Hepatocyte (in vitro differentiated cells): ENCODE measurements at places on chromosomes 5 and 9. TPM values are rescaled to one million over a fixed set of nuclear protein-coding genes. Genes with fewer than 3 reads are reported as not detected.
A peak's percentile ranks its signal among the peaks of the same experiment; 100 is the strongest.

- no peaks in the 10 kb centered on the region for H3K27me3 ChIP-seq
- H3K4me3 ChIP-seq = no peak overlapping the region
- H3K36me3 ChIP-seq = no peaks in the 10 kb centered on the region
- no peaks in the 10 kb centered on the region for H3K4me1 ChIP-seq
Observed at GRCh38 chr9:35277171-35277520, 115.3 kb downstream of the UNC13B start.

Gene TAF11L8
- not detected in 2 replicates for total RNA-seq

DNA sequence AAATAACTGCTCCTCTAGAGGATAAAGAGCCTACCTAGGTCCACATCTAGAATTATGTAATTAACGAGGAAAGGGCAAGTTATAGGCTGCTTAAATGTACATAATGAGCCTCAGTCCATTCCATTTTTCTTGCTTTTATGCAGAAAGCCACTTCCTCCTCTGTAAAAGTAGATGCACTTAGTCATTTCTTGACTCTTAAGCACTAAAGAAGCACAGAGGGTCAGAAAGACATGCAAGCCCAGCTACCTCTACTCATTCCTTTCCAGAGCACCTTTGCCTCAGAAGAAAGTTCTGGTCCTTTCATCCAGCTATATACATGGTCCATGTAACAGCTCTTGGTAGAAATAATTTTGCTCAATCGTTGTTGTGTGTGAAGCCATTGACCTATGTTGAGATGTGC, 308.0 kb upstream of the NREP start:
- H3K4me3 ChIP-seq = no peak overlapping the region
- no peak overlapping the region for H3K27ac ChIP-seq
- no peaks in the 10 kb centered on the region for H3K36me3 ChIP-seq
- H3K4me1 ChIP-seq = no peaks in the 10 kb centered on the region
- no peak for DNase-seq

GRCh38 chr5:90940227-90940995, 381.8 kb downstream of the ADGRV1 start:
- peak; percentile 80 for DNase-seq
- no peaks in the 10 kb centered on the region for H3K36me3 ChIP-seq
- H3K4me3 ChIP-seq = no peak overlapping the region
- H3K27me3 ChIP-seq = no peaks in the 10 kb centered on the region
- H3K4me1 ChIP-seq = peaks cover 19% of the 10 kb centered on the region
- peak overlapping the region; percentile 77 for H3K27ac ChIP-seq

Gene PAXX
- 35.1 and 39.5 TPM in 2 replicates for total RNA-seq

Gene ZNF618
- 8.4 and 10.2 TPM in 2 replicates for total RNA-seq

DNA sequence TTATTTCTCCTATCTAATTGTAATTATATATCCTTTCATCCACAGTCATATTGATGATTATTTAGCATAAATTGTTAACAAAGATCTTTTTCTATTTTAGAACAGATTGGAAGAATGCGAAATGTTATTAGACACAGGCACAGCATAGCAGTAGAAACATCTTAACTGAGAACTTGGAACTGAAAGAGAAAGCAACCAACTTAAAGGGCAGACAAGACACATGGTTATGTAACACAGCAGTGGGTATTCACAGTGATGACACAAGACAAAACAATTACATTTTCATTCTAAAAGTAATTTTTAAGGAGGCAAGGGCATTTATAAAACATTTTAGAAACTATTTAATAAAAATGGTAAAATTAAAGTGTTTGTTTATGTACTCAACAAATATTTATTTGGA, 57.7 kb upstream of the MEF2C start:
- DNase-seq = no peak
- H3K36me3 ChIP-seq = no peaks in the 10 kb centered on the region
- no peak overlapping the region for H3K4me3 ChIP-seq

DNA sequence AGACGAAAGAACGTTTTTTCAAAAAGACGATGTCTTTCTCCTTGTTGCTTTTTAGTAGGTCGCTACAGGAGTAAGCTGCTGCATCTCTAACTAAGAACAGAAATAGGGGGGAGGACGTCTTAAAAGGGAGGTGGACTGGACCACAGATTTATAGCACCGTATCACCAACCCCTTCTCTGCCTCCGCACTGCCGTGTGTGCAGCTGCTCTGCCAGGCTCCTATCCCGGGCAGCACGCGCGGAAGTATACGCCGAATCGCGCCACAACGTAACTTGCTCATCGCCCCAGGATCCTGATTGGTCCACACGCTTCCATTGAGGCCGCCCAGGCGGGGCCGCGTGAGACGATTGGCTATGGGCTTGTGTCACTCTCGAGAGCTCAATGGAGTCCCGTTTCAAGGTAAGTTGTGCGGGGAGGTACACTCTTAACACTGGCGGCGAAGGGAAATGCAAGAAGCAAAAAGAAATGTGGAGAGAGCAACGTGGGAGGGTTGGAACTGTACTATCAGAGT, at the start of gene ELAVL2:
ELAVL2 (minus strand) TSS at position 121 of the 510 bp plus-strand sequence. CDS start 64,006 bp downstream, outside the sequence.
- H3K36me3 ChIP-seq = no peaks in the 10 kb centered on the region
- H3K27ac ChIP-seq = no peak within 1 kb of the TSS
- peaks cover 17% of the 10 kb centered on the region for H3K4me1 ChIP-seq
- peak within 1 kb of the TSS; percentile 53 for H3K4me3 ChIP-seq
- peak; percentile 95 for DNase-seq

Gene RLN1
- total RNA-seq = not detected in 2 replicates

- no peaks in the 10 kb centered on the region for H3K27me3 ChIP-seq
- peak; percentile 67 for DNase-seq
- peak overlapping the region; percentile 90 for H3K27ac ChIP-seq
- H3K4me3 ChIP-seq = peak overlapping the region; percentile 26
Observed at GRCh38 chr5:177132136-177133095, 1.2 kb upstream of the NSD1 start.

- H3K27me3 ChIP-seq = no peaks in the 10 kb centered on the region
- DNase-seq = peak; percentile 74
- H3K36me3 ChIP-seq = no peaks in the 10 kb centered on the region
- no peak overlapping the region for H3K27ac ChIP-seq
- H3K4me3 ChIP-seq = no peak overlapping the region
- peaks cover 5% of the 10 kb centered on the region for H3K4me1 ChIP-seq
Observed at GRCh38 chr5:152349683-152350526, 55.2 kb downstream of the NMUR2 start.

- H3K27me3 ChIP-seq = no peaks in the 10 kb centered on the region
- no peaks in the 10 kb centered on the region for H3K36me3 ChIP-seq
- DNase-seq = peak; percentile 58
Observed at GRCh38 chr5:115194676-115195075, 25.0 kb upstream of the TRIM36 start.

Gene CCL21
- not detected in 2 replicates for total RNA-seq

- no peaks in the 10 kb centered on the region for H3K36me3 ChIP-seq
- H3K4me3 ChIP-seq = no peak overlapping the region
- H3K27ac ChIP-seq = no peak overlapping the region
- H3K27me3 ChIP-seq = no peaks in the 10 kb centered on the region
Observed at GRCh38 chr5:138685193-138685745, 68.0 kb upstream of the CTNNA1 start.

DNA sequence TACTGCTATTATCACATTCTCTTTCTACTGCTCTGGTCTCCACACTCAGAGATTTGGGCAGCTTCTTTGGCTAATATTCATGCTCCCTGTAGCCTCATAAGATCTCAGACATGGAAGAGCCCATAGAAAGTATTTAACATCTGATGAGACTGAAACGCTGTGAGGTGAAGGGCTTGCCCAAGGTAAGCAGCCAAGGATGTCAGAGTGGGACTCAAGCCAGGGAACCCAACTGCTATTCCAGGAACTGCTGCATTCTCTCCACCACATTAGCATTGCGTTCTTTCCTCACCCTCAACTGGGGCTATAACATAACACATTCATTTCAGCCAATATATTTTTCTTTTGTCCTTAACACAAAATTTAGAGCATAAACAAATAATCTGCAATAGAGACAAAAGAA, 3.8 kb downstream of the ADRB2 start:
- DNase-seq = no peak
- no peaks in the 10 kb centered on the region for H3K36me3 ChIP-seq
- no peak overlapping the region for H3K4me3 ChIP-seq
- no peaks in the 10 kb centered on the region for H3K4me1 ChIP-seq

Gene ERAP2
- 0.56 and 0.87 TPM in 2 replicates for total RNA-seq

GRCh38 chr5:154145268-154145667, 45.3 kb upstream of the GALNT10 start:
- H3K4me1 ChIP-seq = no peaks in the 10 kb centered on the region
- no peaks in the 10 kb centered on the region for H3K36me3 ChIP-seq
- H3K27me3 ChIP-seq = no peaks in the 10 kb centered on the region
- no peak overlapping the region for H3K27ac ChIP-seq
- H3K4me3 ChIP-seq = no peak overlapping the region
- no peak for DNase-seq

DNA sequence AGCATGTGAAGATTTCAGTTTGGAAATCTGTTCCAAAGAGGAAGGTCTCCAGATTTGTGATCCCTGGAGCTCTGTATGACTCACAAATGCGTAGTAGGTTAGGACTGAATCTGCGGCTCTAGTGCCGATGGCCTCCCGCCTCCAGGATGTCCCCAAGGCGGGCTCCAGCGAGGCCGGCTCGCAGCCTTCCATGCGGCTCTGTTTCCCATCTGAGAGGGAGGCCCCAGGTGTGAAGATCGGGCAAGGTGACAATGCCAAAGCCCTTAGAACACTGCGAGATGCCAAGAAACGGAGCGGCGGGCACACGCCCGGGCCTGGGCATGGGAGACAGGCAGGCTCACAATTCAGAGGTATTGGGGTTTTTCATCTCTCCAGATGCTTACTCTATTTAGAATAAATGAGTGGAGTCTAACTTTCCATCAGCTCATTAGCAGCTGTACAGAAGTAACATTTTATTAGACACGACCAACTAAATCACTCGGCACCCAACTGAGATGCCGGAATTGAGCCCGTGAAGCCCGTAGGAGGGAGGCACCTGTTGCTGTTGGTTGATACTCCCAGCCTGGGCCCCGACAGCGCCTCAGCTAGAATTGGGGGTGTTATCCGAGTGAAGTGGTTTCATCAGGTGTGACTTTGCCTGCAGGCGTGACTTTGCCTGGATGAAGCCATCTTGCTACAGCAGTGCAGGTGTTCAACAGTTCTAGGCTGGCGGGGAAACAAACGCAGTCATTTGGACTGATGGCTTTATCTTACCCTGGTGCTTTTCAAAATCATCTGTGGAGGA, 7.4 kb upstream of the MRPS2 start:
- DNase-seq = no peak
- H3K36me3 ChIP-seq = no peaks in the 10 kb centered on the region

DNA sequence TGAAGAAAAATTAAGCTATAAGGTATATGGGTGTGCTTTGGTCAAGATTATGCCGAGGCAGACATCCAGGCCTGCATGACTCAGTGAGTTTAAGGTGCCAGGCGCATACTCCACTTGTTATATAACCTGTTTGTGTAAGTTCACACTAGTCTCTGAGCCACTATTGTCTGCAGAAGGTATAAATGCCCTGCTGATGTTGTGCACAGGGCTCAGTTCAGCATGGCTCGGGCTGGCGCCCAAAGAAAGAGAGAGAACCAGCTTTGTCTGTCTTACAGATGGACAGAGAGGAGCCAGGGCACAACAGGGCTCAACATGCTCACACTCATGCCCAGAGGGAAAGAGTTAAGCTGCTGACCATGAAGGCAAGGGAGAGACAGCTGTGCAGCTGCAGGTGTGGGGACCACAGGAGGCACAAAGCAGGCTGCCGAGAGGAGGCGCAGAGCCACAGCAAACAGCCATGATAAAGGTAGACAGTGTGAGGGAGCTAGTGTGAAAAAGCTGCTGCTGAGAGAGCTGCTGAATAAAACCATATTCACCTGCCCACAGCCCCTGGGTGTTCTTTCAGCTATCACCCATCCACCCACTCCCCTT, 1587.6 kb upstream of the C9orf72 start:
- no peak overlapping the region for H3K27ac ChIP-seq
- H3K36me3 ChIP-seq = no peaks in the 10 kb centered on the region
- H3K4me1 ChIP-seq = no peaks in the 10 kb centered on the region
- no peaks in the 10 kb centered on the region for H3K27me3 ChIP-seq
- no peak for DNase-seq

DNA sequence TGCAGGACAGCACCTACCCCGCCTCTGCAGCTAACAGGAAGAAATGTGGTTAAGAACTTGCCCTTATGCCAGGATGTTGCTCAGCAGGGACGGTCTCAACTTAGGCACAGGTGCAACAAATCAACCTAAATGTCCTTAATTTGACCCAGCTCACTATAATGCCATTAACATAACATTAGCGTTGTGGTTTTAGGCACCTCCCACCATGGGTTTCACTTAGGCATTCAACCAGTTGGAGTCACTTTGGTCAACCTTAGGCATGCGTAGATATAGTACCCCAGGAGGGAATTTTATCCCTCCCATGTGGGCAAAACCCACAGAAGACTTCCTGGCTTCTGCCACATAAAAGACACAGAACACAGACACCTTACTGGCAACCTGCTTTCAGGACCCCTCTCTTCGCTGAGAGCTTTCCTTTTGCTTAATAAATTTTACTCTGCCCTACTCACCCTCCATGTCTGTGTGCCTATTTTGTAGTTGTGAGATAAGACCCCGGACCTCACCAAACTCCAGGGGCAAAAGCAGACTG, 8.7 kb upstream of the ERAP1 start:
- H3K4me3 ChIP-seq = no peak overlapping the region
- no peak overlapping the region for H3K27ac ChIP-seq
- H3K36me3 ChIP-seq = no peaks in the 10 kb centered on the region
- H3K27me3 ChIP-seq = no peaks in the 10 kb centered on the region

GRCh38 chr5:9498541-9499497, 47.1 kb downstream of the SEMA5A start:
- H3K36me3 ChIP-seq = no peaks in the 10 kb centered on the region
- no peak overlapping the region for H3K27ac ChIP-seq
- no peaks in the 10 kb centered on the region for H3K4me1 ChIP-seq
- peak; percentile 40 for DNase-seq
- no peak overlapping the region for H3K4me3 ChIP-seq
- no peaks in the 10 kb centered on the region for H3K27me3 ChIP-seq

- no peak overlapping the region for H3K27ac ChIP-seq
- H3K4me3 ChIP-seq = no peak overlapping the region
Observed at GRCh38 chr9:86670536-86670935, 276.8 kb downstream of the GAS1 start.

Gene CDX1
- total RNA-seq = 54.6 and 58.2 TPM in 2 replicates

GRCh38 chr9:94140791-94141790, 56.8 kb downstream of the PTPDC1 start:
- H3K27ac ChIP-seq = peak overlapping the region; percentile 59
- no peak overlapping the region for H3K4me3 ChIP-seq
- no peak for DNase-seq
- no peaks in the 10 kb centered on the region for H3K36me3 ChIP-seq
- no peaks in the 10 kb centered on the region for H3K27me3 ChIP-seq

DNA sequence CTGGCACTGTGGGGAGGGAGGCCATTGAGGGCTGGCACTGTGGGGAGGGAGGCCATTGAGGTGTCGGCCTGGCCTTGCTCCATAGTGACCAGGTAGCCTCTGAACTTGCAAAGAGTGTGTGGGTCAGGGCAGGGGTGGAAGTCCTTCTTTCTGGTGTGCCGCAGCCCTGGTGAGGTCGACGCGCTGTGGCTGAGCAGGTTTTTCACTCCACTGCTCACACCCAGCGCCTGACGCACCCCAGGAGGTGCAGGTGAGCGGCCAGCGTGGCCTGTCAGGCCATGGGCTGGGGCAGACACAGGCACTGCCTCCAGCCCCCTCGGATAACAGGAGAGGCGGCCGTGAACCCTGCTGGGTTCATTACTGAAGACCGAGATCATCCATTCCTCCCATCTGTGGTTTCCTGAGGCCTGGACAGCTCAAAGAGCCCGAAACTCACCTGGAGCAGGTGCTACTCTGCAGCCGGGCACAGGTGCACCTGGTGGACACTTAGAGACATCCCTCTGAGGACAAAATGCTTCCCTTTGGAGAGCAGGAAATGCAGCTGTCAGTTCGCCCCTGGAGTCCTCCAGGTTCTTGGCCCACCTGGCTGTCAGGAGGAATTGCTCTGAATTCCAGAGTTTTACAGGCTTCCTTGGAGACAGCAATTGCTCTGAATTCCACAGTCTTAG, 32.4 kb downstream of the LHX3 start:
- no peak for DNase-seq
- H3K27ac ChIP-seq = peak overlapping the region; percentile 87
- peaks cover 30% of the 10 kb centered on the region for H3K4me1 ChIP-seq
- no peaks in the 10 kb centered on the region for H3K27me3 ChIP-seq
- no peaks in the 10 kb centered on the region for H3K36me3 ChIP-seq
- H3K4me3 ChIP-seq = no peak overlapping the region
